ENCODE measurements at places on chromosomes 16 and 17. TPM values are rescaled to one million over a fixed set of nuclear protein-coding genes. Genes with fewer than 3 reads are reported as not detected.

GRCh38 chr17:12631076-12631475, 34.6 kb upstream of the MYOCD start:
- H3K4me3 ChIP-seq, result no peak overlapping the region
- no peak for DNase-seq
- H3K36me3 ChIP-seq, result no peaks in the 10 kb centered on the region
- H3K27ac ChIP-seq, result no peak overlapping the region
- no peaks in the 10 kb centered on the region for H3K4me1 ChIP-seq

Gene NGFR
- total RNA-seq, result 0.12 TPM

DNA sequence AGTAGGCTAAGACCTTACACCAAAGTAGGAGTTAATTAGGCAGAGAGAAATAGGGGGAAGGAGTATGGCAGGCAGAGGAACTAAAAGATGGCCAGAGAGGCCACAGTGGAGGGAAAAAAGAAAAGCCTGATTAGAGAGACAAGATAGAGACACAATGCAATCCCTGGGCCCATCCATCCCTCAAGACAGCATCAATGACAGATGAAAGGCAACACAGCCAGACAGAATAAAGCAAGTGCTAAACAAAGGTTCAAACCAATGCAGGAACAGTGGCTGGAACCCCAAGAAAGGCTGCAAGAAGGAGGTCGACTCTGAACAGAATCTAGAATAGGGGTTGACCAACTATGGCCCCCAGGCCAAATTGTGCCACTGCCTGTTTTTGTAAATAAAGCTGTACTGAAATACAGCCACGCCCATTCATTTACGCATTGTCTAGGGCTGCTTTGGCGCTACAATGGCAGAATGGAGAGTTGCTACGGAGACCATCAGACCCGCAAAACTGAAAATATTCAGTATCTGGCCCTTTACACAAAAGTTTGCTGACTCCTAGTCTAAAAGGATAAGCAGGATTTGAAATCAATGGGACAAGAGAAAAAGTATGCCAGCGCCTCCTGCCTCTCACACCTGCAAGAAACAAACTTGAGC, 473.3 kb upstream of the PSMD7 start:
- H3K4me1 ChIP-seq, result no peaks in the 10 kb centered on the region
- H3K27me3 ChIP-seq, result no peaks in the 10 kb centered on the region
- H3K36me3 ChIP-seq, result no peaks in the 10 kb centered on the region
- H3K27ac ChIP-seq, result no peak overlapping the region

Gene CCL17
- total RNA-seq, result not detected

- H3K4me3 ChIP-seq, result no peak overlapping the region
- H3K27ac ChIP-seq, result no peak overlapping the region
- no peaks in the 10 kb centered on the region for H3K27me3 ChIP-seq
- no peaks in the 10 kb centered on the region for H3K36me3 ChIP-seq
- no peak for DNase-seq
Measured at GRCh38 chr17:64254755-64255154, 8.3 kb downstream of the TEX2 start.

Gene TBC1D3K
- not detected for total RNA-seq

- DNase-seq, result peak; percentile 94
- no peaks in the 10 kb centered on the region for H3K27me3 ChIP-seq
- peaks cover 3% of the 10 kb centered on the region for H3K36me3 ChIP-seq
- H3K4me3 ChIP-seq, result peak overlapping the region; percentile 99
- H3K4me1 ChIP-seq, result peaks cover 54% of the 10 kb centered on the region
- peak overlapping the region; percentile 100 for H3K27ac ChIP-seq
Measured at GRCh38 chr16:27202923-27203506, 311 bp upstream of the KDM8 start.

- H3K36me3 ChIP-seq, result peaks cover 3% of the 10 kb centered on the region
- H3K4me3 ChIP-seq, result no peak overlapping the region
- DNase-seq, result peak; percentile 14
- H3K27me3 ChIP-seq, result no peaks in the 10 kb centered on the region
Measured at GRCh38 chr17:57697891-57698711, 47.0 kb downstream of the CCDC182 start.

Gene CDRT4
- total RNA-seq, result 1.0 TPM

DNA sequence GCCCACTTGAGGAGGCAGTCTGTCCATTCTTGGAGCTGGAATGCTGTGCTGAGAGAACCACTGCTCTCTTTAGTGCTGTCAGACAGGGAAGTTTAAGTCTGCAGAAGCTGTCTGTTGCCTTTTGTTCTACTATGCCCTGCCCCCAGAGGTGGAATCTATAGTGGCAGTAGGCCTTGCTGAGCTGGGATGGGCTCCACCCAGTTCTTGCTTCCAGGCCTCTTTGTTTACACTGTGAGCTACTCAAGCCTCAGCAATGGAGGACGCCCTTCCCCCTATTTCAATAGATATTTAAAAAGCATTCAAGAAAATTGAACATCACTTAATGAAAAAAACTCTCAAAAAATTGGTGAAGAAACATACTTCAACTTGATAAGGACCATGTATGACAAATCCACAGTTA, 313.5 kb downstream of the PHKB start:
- peaks cover 4% of the 10 kb centered on the region for H3K27me3 ChIP-seq
- H3K4me3 ChIP-seq, result no peak overlapping the region
- DNase-seq, result no peak
- no peaks in the 10 kb centered on the region for H3K36me3 ChIP-seq
- peaks cover 12% of the 10 kb centered on the region for H3K4me1 ChIP-seq
- H3K27ac ChIP-seq, result no peak overlapping the region

Gene WSCD1
- 0.86 TPM for total RNA-seq

DNA sequence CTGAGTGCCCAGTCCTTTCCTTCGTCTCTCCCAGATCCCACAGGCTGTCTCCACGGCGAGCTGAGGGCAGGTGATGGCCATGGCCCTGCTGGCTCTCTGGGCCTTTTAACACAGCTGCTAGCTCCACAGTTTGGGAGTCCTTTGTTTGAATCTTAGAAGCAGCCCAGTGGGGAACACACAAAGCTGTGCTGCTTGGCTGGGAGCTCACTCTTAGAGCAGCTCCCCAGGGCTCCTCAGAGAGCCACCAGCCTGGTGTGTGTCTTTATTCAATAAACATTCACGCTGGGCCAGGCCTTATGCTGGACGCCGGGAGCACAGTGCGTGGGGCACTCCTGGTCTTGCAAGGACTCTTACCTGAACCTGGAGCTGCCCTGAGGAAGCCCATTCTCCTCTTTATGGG, 29.7 kb downstream of the WNT3 start:
- H3K27ac ChIP-seq, result no peak overlapping the region
- H3K27me3 ChIP-seq, result peaks cover 14% of the 10 kb centered on the region
- H3K4me3 ChIP-seq, result no peak overlapping the region
- no peaks in the 10 kb centered on the region for H3K36me3 ChIP-seq
- H3K4me1 ChIP-seq, result no peaks in the 10 kb centered on the region

Data from activated naive CD4-positive, alpha-beta T cell treated with anti-CD3 and anti-CD28 coated beads for 36 hours (primary cell).